ENCODE measurements at places on chromosomes 4 and X.

- DNase-seq, result no peak
Measured at GRCh38 chr4:147388018-147388417, 92.9 kb upstream of the EDNRA start.

DNA sequence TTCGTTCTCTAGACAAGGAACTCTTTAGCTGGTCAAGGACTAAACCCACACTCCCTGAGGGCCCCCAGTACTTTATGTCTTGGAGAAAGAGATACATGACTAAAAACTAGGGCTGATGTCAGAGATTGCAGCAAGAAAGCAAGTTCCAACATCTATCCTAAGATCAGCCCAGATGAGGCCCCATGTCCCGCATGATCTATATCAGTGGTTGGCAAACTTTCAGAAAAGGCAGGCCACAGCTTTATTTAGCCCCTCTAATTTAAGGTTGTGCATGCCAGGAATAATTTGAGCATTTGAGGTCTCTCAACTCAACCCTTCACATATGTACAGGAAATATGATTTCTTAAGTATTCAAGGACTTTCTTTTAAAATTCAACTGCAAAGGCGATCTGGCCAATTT is 44.1 kb upstream of the FRMD7 start:
- no peak for DNase-seq

GRCh38 chr4:108060164-108060563 is 70.5 kb downstream of the HADH start:
- DNase-seq, result peak; percentile 6

DNA sequence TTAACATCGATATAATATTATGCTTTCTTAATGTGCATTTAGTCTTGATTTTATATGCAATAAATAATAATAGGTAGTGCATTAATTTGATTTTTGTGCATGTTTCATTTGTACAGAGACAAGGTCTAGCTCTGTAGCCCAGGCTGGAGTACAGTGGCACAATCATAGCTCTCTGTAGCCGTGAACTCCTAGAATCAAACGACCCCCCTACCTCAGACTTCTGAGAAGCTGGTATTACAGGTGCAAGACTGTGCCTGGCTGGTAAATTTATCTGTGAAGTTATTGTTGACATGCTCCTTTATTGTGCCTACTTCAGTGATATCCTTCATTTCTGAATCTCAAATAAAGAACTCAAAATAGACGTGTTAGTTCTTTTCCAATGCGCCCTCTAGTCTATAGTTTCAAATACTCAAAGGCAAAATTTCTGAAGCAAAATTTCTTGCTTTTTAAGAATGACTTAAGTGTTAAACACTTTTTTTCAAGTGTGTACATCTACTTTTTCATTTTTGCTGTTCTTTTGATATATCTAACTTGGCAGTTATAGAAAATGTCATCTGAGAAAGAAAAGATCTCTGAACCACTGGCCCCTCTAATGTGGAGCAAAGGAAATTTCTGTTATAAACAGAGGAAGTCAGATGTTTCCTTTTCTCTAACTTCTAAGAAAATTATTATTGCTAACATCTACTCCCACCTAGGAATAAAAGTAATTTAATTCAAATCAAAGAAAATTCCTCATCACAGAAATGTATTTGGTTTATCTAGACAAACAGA is 28.3 kb upstream of the GUCY1A1 start:
- no peak for DNase-seq

DNA sequence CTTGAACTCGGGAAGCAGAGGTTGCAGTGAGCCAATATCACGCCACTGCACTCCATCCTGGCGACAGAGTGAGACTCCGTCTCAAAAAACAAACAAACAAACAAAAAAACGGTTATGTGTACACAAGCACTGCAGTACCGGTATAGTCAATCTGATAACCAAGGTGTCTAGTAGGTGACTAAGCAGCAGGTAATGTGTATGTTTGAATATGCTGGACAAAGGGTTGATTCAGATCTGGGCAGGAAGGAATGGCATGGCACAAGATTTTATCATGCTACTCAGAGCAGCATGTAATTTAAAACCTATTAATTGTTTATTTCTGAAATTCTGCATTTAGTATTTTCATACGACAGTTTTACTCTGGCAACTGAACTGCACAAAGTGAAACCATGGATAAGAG is 41.7 kb downstream of the MAGEC1 start:
- no peak for DNase-seq

- peak; percentile 17 for DNase-seq
Measured at GRCh38 chr4:140094438-140095420, 59.3 kb downstream of the MAML3 start.

DNA sequence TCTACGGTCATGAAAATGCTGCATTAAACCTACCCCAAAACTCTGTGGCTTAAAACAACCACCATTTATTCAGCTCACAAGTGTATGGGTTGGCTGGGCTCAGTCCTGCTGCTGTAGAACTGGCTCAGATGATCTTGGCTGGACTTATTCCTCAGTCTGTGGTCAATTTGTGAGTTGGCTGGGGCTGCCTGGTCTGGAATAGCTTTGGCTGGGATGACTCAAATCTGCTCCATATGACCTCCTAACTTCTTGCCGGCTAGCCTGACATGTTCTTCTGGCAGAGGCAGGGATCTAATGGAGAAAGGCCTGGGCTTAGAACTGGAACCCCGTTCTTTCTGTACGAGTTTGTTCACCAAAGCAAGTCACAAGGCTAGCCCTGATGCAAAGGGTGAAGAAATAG is 71.7 kb downstream of the CFAP299 start:
- DNase-seq, result no peak

- DNase-seq, result no peak
Measured at GRCh38 chrX:72046447-72046846, 85.3 kb downstream of the RTL5 start.

Measured in NCI-H345 (cell line).